ENCODE measurements at places on chromosomes 2 and 18.

- no peak for DNase-seq
Measured at GRCh38 chr2:39717067-39717466, 51.4 kb downstream of the TMEM178A start.

GRCh38 chr2:213251618-213252017 is 32.6 kb upstream of the SPAG16 start:
- peak; percentile 77 for DNase-seq

- no peak for DNase-seq
Measured at GRCh38 chr2:212938144-212938793, 213.1 kb downstream of the IKZF2 start.

DNA sequence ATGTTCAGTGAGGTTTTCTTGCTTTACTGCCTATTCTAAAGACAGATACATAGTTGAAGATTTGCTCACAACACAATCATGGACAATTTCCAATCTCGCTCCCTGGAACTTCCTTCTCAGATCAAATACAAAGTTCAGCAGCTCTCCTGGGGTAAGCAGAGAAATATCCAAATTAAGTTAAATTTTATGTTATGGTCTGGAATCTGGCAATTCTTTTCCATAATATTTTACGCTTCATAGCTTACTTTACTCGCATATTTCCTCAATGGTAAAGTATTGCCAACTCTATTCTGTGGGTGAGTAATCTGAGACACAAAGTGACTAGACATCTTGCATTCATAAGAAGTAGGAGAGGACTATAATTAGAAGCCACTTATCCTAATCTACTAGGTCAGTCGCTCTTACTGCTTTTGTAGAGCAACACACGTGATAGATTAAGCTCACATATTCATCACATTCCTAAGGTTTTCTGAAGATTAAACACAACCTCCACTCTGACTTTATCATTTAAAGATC is 529.4 kb downstream of the CCDC85A start:
- peak; percentile 79 for DNase-seq

- DNase-seq: peak; percentile 55
Measured at GRCh38 chr2:62197011-62197924, 1.4 kb downstream of the B3GNT2 start.

- peak; percentile 65 for DNase-seq
Measured at GRCh38 chr2:234725528-234726264, 226.1 kb upstream of the SH3BP4 start.

- peak; percentile 78 for DNase-seq
Measured at GRCh38 chr2:240437861-240438809, 2.7 kb downstream of the GPC1 start.

DNA sequence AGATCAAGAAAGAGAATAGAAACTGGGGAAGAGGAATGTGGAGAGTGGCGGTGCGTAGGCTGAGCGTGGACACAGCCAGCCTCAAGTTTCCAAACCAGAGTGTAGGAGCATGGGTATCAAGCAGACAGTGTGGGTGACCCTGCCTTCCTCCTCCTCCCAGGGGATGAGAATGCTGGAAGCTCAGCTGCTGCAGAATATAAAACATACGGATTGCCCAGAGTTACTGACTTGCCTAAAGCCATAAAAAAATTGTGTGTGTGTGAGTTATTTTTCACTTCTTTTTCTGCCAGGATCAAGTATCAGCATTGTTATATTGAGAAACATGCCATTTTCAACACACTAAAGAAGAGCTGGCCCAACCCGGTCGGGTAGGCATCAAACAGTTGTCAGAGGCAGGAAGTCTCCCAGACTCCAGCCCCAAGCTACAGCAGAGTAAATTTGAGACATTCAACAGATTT is 333.3 kb upstream of the ACVR2A start:
- peak; percentile 56 for DNase-seq

DNA sequence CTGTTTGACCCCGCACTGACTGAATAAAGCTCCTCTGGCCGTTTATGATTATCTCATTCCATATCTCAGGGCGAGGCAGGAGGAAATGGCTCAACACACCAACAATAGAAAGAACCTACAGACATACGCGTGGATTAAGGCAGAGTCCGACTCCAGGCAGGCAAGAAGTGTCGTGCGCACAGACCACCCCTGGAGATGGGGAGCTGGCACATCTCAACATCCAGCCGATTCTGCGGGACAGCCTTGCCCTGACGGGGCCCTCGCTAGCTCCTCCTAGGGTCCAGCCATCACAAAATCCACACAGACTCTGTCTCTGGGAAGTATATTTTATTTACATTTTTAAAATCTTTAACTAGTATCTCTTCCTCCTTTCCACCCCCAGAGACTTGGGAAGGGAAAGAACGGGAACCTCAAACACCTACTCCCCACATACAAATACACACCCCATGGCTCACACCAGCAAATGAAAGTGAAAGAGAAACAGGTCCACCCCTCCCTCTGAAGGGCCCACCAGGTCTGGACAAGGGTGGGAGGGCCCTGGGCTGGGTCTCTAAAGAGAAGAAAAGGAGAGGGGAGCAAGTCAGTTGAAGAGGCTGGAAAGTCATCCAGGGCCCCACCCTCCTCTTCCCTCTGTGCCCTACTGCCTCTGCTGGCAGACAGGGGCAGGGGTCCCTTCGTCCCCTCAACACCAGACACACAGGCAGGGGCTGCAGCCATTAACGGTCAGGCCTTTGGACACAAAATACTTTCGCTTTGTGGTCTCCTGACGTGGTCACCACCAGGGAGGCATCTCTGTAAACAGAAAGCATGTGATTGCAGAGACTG is 3.2 kb downstream of the GPBAR1 start:
- no peak for DNase-seq

GRCh38 chr2:120831891-120832290 is 96.2 kb downstream of the GLI2 start:
- DNase-seq: no peak

DNA sequence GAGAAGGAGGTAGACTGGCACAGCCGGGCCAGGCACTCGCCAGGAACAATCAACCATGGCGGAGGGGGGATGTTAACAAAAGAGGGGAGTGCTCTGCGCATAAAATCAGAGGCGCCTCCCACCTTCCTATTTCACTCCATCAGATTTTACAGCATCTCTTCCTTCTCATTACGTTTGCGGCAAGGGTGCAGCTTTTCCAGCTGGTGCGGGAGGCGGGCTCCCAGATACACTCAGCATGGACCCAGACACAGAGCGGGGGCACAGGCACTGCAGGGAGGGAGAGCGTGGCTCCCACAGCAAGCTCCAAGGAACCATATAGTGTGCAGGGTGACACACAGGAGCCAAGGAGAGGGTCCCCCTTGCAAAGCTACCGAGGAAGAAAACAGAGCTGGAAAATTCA is 176.3 kb downstream of the EIPR1 start:
- DNase-seq: no peak

DNA sequence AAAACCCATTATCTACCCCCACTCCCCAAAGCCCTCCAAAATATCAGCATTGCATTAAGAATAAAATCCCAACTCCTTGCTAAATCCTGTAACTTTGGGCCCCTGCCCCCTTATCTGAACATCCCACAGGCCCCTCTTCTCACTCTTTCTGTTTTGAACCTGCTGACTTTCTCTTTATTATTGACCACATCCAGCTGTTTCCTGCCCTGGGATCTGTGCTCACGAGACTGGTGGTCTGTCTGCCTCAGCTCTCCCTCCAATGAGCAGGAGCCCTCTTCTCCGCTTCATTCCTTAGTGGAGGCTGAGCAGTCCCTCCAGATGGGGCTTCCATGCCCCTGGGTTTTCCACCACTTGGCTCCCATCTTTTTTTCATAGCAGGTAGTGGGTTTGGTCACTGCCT is 116.9 kb downstream of the ACKR3 start:
- DNase-seq: no peak

GRCh38 chr2:70557171-70557838 is 3.7 kb upstream of the TGFA start:
- DNase-seq: no peak

DNA sequence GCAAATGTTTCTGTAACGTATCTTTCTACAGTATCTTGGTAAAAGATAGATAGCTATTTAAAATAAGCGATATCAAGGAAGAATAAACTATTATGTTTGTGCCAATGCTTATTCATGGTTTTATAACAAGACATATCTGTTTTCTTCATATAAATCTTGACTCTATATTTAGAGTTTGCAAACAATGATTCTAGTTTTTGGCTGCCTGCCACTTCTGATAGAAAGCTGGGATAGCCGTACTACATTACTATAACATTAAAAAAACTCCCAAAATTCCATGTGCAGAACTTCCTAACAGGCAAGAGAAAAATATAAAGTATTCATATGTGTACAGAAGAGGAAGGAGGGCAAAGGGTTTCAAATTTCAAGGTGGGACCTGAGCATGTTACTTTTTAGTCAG is 985.0 kb downstream of the BCL11A start:
- no peak for DNase-seq

- DNase-seq: no peak
Measured at GRCh38 chr2:83340424-83340823, 1118.7 kb downstream of the SUCLG1 start.

- no peak for DNase-seq
Measured at GRCh38 chr2:5951471-5951870, 259.3 kb downstream of the SOX11 start.

GRCh38 chr2:62203459-62203858 is 7.5 kb downstream of the B3GNT2 start:
- DNase-seq: no peak

- DNase-seq: peak; percentile 14
Measured at GRCh38 chr2:53188851-53189510, 578.6 kb upstream of the CHAC2 start.

DNA sequence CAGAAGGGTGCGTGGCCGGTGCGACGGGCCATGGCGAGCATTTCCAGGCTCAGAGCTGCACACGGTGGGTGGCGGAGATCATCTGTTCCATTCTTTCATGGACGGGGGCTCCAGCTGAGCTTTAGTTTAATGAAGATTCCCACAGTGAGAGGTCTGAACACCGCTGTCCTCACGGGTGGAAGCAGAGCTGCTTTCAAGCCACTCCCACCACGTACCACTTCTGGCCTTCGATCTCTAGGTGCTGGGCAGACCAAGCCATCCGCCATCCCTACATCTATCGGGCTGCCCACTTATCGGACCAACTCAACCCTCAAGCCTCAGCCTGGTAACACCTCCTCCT is 18.5 kb downstream of the GPR35 start:
- DNase-seq: no peak

DNA sequence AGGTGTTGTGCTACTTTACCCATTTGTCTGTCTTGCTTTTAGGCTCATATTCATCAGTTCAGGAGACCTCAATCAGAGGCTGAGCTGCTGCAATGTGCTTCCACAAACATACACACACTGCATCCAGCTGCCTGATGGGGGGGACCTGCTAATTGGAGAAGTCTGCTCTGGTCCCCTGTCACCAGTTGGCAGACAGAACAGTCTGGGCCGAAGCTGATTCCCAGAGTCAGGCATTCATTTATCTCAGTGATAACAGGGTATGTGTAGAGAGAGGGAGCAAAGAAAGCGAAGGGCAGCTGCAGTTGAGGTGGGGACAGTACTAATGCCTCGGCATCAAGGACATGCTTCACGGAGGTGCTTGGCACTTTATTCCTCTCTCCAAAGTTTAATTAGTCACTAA is 584.3 kb upstream of the PIK3C3 start:
- no peak for DNase-seq

GRCh38 chr2:109645412-109646184 is 31.4 kb downstream of the SOWAHC start:
- no peak for DNase-seq

- no peak for DNase-seq
Measured at GRCh38 chr2:29360016-29360784, 245.0 kb downstream of the CLIP4 start.

GRCh38 chr18:49752095-49752457 is 61.3 kb downstream of the ACAA2 start:
- no peak for DNase-seq

DNA sequence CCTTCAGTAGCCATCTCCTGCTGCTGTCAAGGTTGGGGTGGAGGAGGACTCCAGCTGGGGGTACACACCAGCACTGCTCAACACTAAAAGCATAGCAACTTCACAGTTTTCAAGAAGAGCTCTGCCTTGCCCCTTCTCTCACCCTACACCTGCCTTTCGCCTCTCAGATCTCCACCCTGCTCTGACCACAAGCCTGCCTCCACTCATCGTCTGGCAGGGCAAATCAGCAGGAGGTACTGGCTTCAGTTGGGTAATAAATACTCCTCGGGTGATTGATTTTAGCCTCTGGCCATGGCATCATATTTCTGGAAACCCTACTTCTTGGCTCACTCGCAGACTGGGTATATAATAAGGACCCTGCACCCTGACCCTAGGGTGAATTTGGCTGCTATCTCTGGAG is 3.1 kb upstream of the PRKAG3 start:
- DNase-seq: no peak
